ENCODE measurements at places on chromosomes 6 and 20.

- no peak for DNase-seq
Observed at GRCh38 chr6:170089963-170090362, 200.9 kb downstream of the DLL1 start.

GRCh38 chr6:94845742-94846141 lies 731.6 kb upstream of the MANEA start:
- no peak for DNase-seq

DNA sequence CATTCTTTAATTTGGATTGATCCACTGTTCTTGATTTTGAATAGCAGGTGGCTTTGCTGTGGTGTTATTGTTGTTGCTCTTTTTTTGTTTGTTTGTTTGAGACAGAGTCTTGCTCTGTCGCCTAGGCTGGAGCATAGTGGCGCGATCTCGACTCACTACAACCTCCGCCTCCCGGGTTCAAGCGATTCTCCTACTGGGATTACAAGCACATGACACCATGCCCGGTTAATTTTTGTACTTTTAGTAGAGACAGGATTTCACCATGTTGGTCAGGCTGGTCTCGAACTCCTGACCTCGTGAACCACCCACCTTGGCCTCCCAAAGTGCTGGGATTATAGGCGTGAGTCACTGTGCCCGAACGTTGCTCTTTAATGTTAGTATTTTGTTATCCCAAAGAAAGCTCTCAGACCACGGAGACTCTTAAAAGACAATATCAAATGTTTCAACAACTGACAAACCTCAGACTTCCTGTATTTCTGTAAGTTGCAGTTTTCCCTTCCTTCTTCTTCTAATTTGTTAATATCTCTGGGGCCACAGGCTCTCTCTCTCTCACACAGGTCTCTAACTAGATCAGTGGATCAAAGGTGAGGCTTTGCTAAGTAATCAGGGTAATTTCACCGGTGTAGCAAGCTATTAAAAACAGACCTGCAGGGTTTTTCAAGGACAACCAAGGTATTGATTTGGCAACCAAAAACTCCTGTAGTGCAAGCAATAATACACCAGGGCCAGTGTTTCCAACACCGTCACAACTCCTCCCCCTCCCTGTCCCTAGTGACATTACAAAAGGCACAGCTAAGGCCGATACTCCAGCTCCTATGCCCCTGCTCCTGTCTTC lies 48.8 kb upstream of the ZNF217 start:
- DNase-seq, result peak; percentile 4

DNA sequence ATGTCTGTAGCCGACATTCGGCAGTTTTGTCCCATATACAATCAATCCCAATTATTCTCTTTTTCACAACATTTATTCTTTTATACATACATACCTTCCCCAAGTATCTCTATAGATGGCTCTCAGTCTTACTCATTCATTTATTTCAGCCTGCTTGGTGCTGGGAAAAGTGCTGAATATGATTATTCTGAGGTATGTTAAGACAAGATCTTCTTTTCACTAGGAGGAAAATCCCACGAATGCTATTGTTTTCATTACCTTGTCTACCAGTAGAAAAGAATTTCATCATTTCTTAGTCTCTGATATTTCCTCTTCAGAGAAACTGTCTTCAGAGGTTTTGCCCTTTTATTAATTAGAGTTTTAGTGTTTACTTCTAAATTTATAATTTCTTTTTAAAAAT lies 13.7 kb upstream of the BPIFA3 start:
- DNase-seq, result no peak

Measured in NCI-H2081 (cell line).